ENCODE measurements at places on chromosomes 16 and 17.

DNA sequence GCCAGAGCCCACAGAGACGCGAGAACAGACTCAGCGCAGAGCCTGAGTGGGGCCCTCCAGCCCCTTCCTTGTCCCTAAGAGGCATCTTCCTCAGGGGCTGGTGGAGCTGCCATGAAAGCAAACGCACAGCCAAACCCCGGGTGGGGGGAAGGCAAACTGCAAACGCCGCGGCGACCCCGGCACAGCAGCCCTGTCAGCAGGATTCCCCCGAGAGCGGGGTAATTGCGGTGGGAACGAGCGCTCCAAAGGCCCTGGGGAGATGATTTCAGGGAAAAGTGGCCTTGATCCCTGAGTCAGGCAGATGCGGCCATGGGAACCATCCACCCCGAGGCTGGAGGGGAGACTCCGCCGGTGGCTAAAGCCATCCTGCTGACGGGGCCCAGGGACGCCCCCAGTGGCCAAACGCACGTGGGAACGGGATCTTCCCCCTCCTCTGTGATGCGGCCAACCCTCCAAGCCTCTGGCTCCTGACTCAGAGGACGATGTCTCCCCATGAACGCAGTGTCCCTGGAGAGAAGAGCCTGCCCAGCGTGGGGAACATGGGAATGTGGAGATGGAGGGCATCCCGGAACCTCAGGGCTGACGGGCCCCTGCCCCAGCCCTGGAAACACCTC is 25.1 kb downstream of the SLC7A5 start:
- DNase-seq: no peak

GRCh38 chr16:59236804-59237458 is 502.8 kb upstream of the GOT2 start:
- DNase-seq: no peak

- no peak for DNase-seq
These were observed 9.8 kb downstream of the GEMIN4 start for GRCh38 chr17:742147-742793.

- peak; percentile 63 for DNase-seq
These were observed 3.4 kb upstream of the HEXD start for GRCh38 chr17:82414548-82415281.

- no peak for DNase-seq
These were observed 37.7 kb upstream of the CCDC182 start for GRCh38 chr17:57782647-57783337.
